ENCODE measurements at places on chromosomes 7 and 10.

- DNase-seq, result no peak
Measured at GRCh38 chr10:118800920-118801319, 46.1 kb upstream of the CACUL1 start.

DNA sequence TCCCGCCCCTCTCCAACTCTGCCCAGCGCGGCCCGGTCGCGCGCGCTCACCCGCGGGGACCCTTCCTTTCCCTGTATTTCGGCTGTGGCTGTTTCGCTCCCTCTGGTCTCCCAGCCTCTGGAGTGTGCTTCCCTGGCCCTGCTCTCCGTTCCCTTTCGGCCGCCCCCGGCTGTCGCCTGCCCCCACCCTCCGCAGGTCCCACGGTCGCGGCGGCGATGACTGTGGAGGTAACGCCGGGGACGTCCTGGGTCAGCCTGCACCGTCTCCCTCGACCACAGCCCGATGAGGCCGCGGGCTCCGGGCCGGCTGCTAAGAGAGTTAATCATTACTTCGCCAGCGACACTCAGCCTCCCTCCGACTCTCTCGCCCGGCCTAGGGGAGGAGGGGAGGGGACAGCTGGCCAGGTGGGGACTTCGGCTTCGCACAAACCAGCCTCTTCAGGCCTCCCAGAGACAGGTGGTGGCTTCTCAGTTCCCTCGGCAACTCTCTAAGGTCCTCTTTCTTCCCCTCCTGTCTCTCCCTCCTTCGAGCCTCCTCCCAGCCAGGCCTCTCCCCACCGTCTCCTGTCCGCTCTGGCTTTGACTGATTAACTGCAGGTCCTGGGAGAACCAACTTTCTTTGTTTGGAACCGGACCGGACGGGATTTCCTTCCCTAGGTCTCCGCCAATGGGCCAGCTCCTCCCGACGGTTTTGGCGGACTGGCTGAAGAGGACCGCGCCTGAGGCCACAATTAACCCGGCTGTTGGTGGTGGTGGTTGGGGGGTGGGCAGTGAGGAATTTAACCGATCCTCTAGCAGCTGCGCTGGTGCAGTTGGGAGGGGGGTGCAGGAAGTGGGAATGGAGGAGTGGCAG, 5.6 kb upstream of the PAX2 start:
- no peak for DNase-seq

DNA sequence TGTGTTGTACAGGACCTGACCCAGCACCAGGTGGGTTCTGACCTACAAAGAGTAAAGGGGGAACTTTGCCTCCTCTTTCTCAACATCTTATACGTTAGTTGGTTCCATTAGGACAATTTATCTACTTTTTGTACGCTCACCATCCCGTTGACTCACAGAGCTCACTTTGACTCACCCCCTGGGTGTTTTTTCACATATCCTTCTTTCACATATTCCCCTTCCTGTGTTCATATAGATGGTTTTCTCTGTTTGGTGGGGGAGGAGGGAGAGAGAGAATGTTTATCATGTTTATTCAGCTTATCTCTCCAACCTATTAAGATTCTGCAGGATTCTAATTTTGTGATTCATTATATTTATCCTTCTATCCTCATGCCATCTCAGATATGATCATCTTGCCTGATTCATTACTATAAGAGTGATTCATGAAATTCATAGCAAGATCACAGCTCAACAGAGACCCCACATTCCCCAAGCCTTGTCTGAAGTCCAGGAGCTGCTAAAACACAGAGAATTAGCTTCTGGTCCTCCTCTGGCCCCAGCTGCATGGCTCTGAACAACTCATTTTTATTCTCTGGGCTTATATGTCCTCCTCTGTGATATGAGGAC, 37.2 kb downstream of the PRSS2 start:
- DNase-seq, result no peak

- no peak for DNase-seq
Measured at GRCh38 chr10:102595897-102596296, 48.4 kb upstream of the TRIM8 start.

DNA sequence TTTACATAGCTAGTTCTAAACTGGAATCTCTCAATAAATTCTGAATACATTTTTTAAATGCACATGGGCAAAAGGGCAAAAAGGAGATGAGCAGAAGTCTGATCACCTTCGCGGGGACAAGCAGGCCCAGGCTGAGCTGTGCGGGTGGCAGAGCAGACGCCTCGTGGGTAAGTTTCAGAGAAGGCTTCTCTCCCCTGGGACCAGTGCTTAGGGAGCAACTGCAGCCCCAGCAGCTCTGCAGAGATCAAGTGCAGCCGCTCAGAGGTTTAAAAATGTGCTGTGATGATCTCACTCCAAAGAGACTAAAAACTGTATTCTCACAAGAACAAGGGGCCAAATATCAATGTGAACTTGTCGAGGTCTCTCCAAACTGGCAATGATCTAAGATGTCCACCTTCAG, 264.3 kb upstream of the RNF32 start:
- DNase-seq, result no peak

DNA sequence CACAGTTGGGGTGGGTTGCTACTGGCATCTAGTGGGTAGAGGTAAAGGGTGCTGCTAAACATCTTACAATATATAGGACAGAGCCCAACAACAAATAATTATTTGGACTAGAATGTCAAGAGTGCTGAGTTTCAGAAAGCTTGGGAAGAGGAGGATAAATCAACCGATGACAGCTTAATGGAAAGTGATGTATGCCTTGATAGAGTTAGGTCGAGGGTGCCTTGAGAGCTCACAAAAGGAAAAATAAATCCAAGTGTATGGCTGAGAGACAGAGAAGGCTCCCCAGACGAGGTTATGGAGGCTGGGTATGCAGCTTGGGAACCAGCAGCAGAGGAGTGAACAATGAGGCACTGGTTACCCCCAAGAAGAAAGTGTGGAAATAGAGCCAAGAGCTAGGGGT, 211.1 kb downstream of the HDAC9 start:
- no peak for DNase-seq

DNA sequence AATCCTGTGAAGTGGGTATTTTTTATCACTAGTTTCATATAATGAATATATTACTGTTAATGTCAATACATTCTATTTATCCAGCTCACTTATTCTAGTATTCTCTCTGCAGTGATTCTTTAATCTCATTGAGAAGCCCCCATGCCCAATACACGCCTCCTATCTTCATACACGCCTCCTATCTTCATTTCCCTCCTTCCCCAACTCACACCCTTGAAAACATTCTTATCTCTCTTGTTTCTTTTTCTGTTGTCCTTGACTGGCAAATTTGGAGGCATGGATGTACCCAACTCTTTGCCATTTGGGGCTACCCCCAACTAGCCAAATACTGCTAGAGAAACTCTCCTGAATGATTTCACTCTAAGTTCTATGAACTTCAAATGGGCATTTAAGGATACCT, 40.5 kb downstream of the ST8SIA6 start:
- no peak for DNase-seq

DNA sequence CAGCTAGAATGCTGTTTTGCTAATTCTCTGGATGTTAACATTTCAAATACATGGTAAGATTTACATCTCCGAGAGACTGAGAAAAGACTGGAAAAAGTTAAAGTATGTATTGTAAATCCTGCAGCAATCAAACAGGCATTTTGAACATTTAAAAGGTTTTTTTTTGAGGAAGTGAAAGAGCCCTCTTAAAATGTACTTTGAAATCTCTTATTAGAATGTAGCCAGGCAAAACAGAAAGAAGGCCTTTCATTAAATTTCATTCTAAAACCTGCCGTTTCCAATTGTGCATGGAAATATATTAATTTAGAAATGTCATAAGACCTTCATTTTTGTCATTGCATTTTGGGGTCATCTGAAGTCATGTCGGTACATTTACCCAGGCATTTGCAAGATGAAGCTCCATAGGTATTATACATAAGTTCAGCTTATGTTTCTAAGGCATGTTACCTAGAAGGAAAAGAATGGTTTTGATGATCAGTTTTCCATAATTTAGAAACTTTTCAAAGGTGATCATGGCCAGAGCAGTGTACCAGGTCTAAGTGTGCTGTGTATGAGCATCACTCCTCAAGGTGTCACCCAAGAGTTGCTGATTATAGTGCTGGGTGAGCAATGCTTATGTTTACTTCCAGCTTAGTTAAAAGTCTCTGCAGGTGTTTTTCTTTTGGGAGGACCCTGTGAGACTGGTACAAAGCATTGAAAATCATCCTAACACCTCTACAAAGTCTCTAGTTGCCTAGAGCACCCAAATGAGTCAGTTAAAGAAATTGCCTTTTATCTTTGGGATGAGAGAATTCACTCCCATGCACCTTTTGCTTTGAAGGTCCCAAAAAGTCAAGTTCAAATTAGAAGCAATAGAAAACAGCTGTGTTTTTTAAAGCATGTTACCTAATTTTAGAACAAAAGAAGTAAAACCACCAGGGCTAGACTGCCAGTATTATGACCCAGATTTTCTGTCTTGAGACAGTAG, 7.1 kb downstream of the ZNF736 start:
- no peak for DNase-seq
